ENCODE measurements at places on chromosomes 11 and 22. TPM values are rescaled to one million over a fixed set of nuclear protein-coding genes. Genes with fewer than 3 reads are reported as not detected.
A peak's percentile ranks its signal among the peaks of the same experiment; 100 is the strongest.

Gene SLC22A24
- total RNA-seq: not detected

Gene CD81
- total RNA-seq: 142 TPM

Gene NXPE1
- total RNA-seq: not detected

Gene CEP126
- 1.5 TPM for total RNA-seq

Gene DEUP1
- not detected for total RNA-seq

Gene OR8K5
- not detected for total RNA-seq

Gene C11orf97
- total RNA-seq: not detected

Gene CHRM4
- not detected for total RNA-seq

Gene CDC42BPG
- 0.61 TPM for total RNA-seq

Gene PTPRJ
- total RNA-seq: 26.5 TPM

Gene MYEOV
- total RNA-seq: not detected

Gene BTG4
- not detected for total RNA-seq

- DNase-seq: peak; percentile 7
These were observed 4.9 kb upstream of the RAB38 start for GRCh38 chr11:88179971-88180629.

- no peak for DNase-seq
These were observed 21.5 kb downstream of the SHISAL1 start for GRCh38 chr22:44291265-44291664.

- DNase-seq: no peak
These were observed 322.7 kb upstream of the PLET1 start for GRCh38 chr11:112583261-112583893.

DNA sequence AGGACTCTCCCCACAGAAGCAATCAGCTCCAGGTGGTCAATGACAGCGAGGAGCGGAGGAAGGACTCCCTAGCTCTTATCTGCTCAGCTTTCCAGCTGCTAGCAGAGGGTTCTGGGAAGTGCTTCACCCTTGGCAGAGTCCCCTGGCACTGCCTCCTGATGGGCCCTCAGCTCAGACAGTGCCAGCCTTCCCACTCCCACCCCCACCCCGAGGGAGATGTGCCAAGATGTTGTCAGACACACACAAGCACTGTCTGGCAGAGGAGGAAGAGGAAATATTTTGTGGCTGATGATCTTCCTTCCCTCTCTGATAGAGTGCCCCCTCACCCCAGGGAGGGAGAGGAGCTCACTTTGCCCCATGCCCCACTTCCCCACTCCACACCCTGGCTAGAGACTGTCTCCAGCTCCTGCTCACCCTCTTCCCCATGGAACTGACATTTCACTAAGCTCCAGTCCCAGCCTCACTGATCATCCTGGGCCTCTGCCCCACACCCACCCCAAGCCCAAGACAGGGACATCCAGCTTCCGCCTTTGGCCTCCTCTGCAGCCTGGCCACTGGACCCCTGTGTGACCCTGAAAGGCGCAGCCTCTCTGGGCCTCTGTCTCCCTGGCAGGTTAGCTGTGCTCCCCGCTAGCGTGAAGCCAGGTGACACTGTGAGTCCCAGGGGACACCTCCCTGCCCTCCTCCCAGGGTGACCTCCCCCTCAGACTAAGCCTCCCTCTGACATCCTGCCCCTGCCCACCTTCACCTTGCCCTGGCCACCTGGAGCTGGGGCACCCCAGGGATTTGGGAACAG, 44.5 kb downstream of the SLCO2B1 start:
- DNase-seq: no peak

GRCh38 chr22:38271927-38272372, 860 bp downstream of the TMEM184B start:
- no peak for DNase-seq

- DNase-seq: no peak
These were observed 10.4 kb downstream of the MPZL3 start for GRCh38 chr11:118241764-118242098.

- no peak for DNase-seq
These were observed 29.0 kb downstream of the P4HA3 start for GRCh38 chr11:74282421-74282820.

DNA sequence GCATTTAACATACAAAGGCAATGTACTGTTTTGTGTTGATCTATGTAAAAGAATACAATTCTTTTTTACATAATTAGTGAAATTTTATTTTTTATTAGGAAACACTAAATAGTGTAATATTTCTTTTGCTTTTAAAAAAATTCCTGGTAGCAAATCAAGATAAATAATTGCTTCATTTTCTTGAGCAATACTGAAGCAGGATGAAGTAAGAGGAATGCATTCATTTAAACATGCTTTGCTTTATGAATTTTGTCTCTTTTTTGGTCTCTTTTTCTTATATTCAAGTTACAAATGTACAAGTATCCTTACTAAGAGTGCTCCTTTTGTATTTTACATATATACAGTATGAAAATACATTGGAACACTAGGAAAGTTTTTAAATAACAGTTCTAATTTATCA, 144.4 kb upstream of the TEAD1 start:
- DNase-seq: no peak

DNA sequence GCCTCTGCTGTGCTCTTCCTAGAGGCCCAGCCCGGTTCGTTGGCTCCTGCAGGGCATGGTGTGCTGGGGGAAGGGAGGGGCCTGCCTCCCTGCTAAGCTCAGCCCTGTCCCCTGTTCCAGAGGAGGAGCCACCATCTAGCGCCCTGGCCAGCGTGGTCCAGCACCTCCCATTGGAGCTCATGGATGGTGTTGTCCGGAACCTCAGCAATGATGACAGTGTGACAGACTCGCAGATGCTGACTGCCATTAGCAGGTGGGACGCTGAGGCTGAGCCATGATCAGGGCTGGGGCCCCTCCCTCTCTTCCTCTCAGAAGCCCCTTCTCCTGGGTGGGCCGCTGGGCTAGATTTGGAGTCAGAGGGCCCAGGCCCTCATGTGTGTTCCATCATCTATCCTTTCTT, 9.1 kb downstream of the USP35 start:
- no peak for DNase-seq

- peak; percentile 76 for DNase-seq
These were observed 7.1 kb downstream of the CD44 start for GRCh38 chr11:35146074-35146521.

DNA sequence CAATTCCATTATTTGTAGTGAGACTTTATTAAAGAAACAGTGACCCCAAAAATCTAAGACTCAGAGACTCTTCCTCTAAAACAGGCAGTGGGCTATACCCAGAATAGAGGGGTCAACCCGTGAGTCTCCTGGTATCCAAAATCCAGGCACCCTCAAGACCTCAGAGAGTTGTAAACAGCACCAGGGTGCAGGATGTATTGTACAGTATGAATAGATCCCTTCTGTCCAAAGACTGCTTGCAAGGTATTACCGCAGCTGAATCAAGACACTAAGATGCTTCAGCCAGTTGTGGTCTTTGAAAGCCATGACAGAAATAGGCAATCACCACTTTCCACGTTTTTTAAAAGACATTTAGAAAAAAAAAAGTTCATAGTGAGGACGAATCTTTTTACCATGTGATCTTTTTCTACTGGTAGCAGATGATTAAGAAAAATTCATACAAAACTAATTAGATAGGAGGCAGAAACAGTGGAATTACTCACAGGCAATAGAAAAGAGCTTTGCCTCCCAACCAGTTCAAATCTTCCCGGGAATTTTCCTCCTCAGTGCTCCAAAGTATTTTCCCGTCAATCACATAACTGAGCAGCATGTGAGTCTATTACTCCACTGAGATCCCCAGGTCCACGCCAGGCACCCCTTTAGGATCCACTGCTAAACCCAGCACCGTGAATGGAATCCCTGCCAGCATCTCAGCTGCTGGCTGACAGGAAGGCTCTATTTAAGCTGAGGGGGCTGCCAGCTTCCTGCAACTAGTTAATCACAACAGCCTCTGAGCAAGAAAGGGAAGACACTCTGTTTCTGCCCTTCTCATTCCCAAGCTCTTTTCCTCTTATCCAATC, 113.1 kb downstream of the ETS1 start:
- no peak for DNase-seq

GRCh38 chr11:8066911-8067455, 14.0 kb upstream of the TUB start:
- peak; percentile 45 for DNase-seq

DNA sequence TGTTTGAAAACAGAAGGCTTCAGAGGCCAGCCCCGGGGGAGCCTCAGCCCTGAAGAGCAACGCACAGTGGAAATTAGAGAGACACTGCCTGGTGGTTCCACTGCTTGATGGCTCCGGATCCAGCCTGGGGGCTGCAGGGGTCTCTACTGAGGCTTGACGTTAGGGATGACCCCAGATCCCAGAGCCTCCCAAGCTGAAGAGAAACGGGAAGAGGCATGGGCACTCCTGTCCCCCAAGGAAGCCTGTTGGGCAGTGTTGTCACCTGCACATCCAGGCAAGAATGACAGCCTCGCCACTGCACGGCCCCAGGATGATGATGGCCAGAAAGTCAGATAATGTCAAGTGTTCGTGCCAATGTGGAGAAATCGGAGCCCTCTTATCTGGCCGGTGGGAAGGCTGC, 56.8 kb upstream of the FGF3 start:
- DNase-seq: peak; percentile 18

- DNase-seq: no peak
These were observed 34.6 kb upstream of the CEP126 start for GRCh38 chr11:101880222-101880621.

DNA sequence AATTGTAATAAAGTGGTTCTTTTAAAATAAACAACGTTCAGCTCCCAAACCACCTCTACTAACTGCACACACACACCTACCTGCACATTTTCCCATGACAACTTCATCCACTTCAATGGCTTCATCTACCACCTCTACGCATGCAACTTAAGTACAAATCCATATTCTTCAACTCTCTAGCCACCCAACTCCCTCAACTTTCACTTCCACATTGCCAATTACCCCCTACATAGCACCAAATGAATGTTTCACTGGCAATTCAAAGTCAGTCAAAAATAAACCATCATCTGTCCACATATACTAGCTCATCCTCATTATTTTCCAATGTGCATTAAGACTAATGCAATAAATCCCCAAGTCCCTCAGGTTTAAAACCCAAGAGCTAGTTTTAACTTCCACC, 50.7 kb upstream of the ARHGAP32 start:
- no peak for DNase-seq

GRCh38 chr11:75320643-75321042, 30.8 kb downstream of the ARRB1 start:
- DNase-seq: no peak

GRCh38 chr11:66479394-66480116, 679 bp upstream of the DPP3 start:
- no peak for DNase-seq

GRCh38 chr11:19573666-19574065, 139.0 kb upstream of the NAV2 start:
- no peak for DNase-seq

DNA sequence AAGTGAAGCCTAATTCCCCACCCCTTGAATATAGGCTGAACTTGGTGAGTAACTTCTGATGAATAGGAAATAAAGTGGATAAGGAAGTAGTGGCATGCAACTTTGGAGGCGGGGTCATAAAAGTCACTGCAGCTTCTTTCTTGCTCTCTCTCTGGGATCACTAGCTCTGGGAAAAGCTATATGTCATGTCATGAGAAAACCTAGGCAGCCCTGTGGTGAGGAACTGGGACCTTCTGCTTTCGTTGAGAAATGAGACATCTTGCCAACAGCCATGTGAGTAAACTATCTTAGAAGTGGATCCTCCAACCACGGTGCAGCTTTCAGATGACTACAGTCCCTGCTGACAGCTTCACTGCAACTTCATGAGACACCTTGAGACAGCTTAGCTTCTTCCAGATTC, 15.7 kb downstream of the ZNF214 start:
- no peak for DNase-seq

DNA sequence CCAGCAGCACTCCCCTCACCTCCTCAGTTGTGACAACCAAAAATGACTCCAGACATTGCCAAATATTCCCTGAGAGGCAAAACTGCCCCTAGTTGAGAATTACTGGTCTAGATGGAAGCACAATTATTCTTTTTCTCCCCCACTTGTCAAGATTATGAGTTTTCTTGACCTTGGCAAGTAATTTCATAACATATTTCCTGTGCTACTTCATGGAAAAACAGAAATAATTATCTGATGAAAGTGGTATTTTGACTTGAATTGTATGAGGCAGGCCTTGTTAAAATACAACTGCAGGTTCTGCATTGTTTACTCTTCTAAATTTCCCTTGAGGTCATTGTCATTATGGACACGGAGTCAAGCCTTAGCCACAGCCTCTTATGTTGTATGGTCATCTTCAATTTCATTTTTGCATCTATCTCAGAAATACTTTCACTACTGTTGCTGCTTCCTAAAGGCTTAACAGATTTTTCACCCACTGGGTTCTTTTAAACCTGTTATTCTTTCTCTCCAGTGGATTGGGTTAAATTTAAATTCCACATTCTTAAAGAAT, 32.2 kb upstream of the LDLRAD3 start:
- DNase-seq: no peak

- no peak for DNase-seq
These were observed 14.4 kb upstream of the UCP3 start for GRCh38 chr11:74023276-74023675.

DNA sequence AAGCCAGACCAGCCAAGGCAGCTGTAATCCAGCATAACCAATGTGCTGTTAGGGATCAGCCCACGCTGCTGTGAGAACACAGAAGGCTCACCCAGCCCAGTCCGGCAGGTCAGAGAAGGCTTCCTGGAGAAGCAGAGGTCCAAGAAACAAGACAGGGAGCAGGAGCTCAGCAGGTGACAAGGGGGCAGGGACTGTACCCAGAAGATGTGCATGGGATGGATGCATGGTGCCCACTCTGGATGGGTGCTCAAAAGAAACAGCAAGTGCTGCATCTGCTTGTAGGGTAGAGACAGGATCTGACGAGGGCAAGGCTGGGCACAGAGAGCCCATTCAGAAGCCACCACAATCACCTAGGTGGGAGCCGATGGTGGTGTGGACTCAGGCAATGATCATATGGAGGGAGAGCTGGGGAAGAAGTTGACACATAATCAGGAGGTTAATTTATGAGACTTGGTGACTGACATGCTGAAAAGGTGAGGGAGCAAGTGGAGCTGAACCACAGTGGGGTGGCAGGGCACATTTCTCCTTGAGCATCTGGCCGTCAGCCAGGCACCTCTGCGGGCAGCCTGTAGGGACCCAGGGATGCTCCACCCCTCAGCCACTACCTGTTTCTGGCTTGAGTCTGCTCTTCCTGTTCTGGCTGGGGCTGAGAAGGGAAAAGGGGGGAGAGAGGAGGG, 102.3 kb upstream of the DRD2 start:
- DNase-seq: no peak

GRCh38 chr22:50274311-50274710, 4.1 kb upstream of the MAPK11 start:
- peak; percentile 49 for DNase-seq

- peak; percentile 73 for DNase-seq
These were observed 81.0 kb downstream of the BUD13 start for GRCh38 chr11:116691771-116692177.

GRCh38 chr11:87754685-87755084, 420.6 kb downstream of the RAB38 start:
- no peak for DNase-seq

DNA sequence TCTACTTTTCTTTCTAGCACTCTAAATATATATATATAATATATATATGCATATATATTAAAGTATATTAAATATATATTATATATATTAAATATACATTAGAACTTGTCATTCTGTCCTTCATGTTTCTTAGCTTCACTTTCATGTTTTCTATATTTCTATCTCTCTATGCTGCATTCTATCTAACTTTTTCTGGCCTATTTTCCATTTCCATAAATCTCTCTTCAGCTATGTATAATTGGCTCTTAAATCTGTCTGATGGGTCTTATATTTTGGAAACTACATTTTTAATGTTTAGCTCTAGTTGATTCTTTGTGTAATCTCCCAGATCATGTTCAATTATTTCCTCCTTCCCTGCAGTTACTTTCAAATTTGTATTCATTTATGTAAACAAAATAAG, 72.2 kb downstream of the MTNR1B start:
- DNase-seq: no peak

- DNase-seq: no peak
These were observed 35.2 kb downstream of the SGSM1 start for GRCh38 chr22:24841261-24841660.
